Heart left ventricle (tissue), 16 donors: ENCODE measurements at places on chromosomes 7 and 10. TPM values are rescaled to one million over a fixed set of nuclear protein-coding genes. Genes with fewer than 3 reads are reported as not detected.

The TAS2R41 gene
- not detected for total RNA-seq

The PRPS1L1 gene
- total RNA-seq: not detected

The WNT8B gene
- not detected for total RNA-seq

The MSMB gene
- total RNA-seq: not detected

The MACROH2A2 gene
- 15.8 TPM for total RNA-seq

The CFAP69 gene
- 3.8 TPM for total RNA-seq

The LLCFC1 gene
- not detected for total RNA-seq

The TMEM270 gene
- not detected for total RNA-seq

The IFIT1B gene
- not detected for total RNA-seq

The ABCB1 gene
- 4.1 TPM for total RNA-seq

The DNAJC12 gene
- 3.5 TPM for total RNA-seq

- no peak for DNase-seq
Observed at GRCh38 chr10:35400595-35401268, 64.4 kb downstream of the CCNY start.

DNA sequence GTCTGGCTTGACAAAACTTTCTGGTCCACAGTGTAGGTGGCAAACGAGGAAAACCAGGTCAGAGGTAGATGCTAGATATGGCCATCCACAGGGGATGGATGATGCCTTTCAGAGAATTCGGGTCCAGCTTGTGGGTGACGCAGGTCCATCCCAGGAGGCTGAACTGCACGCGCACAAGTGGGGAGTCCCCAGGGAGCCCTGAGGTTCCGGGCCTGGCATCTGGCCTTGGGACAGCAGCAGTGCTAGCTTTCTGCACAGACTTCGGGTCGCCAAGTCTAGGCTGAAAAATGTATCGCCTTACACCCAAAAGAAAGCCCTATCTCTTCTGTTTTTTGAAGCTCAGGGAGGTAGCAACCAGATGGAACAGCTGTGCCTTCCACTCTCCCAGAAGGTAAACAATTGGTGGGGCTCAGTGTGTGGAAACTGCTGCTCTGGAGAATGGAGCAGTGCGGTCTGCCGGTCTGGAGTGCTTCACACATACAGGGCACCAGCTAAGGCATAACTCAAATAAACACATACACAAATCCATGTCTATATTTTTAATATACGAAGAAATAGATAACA is 119.3 kb upstream of the ACBD5 start:
- DNase-seq: no peak

DNA sequence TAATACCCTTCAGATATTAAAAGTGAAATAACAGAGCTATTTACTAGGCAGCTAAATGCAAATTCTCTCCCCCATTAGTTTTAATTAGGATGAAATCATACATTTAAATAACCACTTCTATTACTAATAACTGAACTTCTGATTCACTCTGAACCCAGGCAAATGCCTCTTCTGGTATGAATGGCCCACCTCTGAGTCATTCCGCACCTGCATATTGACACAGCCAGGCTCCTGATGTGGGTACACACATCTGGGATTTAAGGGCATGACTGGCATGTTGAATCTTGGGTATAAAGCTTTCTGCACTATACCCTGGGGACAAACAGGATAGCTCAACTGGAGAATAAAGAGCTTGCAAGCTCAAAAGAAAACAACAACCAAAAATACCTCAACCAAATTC is 140.9 kb downstream of the AUTS2 start:
- no peak for DNase-seq

DNA sequence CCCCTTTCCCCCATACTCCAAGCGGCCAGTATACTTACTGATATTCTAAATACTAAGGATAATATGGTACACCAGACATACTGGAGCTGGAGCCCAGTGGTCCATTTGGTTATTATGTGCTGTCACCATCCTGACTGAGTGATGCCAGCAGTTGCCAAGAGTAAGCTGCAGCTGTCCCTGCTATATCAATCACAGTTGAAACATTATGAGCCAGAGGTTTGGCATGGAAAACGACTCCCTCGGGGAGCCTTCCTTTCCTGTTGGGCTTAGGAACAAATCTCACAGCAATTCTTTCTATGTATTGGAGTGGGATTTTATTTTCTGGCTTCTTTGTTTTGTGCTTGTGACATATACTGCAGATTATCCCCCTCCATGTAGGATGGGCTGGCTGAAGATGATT is 32.6 kb downstream of the STRIP2 start:
- no peak for DNase-seq

GRCh38 chr7:531777-532176 is 12.1 kb upstream of the PDGFA start:
- DNase-seq: no peak

DNA sequence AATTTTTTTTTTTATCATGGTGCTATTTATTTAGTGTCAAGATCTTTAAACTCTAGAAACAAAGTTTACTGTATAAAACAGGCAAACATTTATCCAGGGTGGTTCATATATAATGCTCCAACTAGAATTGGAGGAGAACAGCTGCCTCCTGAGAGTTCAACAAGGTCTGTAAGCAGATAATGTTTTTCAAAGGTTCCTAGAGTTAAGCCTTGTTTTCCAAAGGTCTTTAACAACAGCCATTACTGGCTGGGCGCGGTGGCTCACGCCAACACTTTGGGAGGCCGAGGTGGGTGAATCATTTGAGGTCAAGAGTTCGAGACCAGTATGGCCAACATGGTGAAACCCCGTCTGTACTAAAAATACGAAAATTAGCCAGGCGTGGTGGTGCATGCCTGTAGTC is 316.7 kb downstream of the CCDC3 start:
- DNase-seq: no peak

DNA sequence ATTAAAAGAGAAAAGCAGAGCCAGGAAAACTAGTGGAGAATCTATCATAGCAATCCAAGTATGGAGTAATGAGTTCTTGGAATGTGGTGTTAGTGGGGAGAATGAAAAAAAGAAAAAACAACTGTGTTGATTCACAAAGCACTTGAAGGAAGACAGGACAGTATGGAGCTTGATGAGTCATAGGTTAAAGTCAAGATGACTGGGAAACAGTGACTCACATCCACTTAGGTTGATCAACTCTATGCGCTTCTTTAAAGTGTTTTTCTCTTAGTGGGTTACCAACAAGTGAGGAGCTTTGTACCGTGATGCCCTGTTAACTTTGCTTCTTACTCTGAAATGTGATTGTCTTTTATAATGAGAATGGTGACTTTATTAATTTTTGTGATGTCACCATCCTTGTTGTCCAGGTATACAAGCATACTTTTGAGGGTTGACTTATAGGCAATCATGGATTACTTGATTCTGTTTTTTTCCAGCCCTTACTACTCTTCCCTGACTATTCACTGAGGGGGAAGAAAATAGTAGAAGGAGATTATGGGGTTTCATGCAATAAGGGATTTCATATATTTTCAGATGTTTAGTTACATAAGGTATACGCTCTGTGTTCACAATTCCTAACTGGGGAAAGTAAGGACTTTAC is 32.1 kb upstream of the MDFIC start:
- no peak for DNase-seq

DNA sequence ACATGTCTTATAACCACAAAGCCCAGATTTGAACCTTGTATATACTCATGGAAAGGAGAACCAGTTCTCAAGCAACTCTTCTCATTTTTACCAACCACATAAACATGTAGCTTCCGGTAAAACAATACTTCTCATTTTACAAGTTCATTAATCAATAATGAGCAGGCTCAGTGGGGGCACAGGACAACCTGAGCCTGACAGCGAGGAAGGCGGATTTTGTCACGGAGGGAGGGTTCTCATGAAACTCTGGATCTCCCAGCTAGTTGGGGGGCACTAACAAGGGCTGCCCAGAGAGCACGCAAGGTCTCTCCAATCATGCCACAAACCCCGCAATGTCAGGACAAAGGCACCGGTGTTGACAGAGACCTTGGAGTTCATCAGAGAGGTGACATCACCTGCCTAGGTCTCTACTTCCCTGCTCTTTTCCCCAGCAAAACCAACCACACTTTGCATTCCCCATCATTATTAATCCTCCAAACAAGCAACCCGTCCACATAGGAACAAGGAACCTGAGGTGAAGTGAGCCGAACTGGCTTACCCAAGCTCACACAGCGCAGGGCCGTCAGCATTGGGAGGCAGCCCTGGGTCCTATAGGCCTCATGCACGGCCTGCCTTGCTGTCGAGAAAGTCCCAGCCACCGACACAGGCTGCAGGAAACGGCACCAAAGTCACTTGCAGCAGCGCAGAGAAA is 192.1 kb upstream of the KLF14 start:
- DNase-seq: no peak

- no peak for DNase-seq
Observed at GRCh38 chr7:28112012-28112411, 68.6 kb downstream of the JAZF1 start.

DNA sequence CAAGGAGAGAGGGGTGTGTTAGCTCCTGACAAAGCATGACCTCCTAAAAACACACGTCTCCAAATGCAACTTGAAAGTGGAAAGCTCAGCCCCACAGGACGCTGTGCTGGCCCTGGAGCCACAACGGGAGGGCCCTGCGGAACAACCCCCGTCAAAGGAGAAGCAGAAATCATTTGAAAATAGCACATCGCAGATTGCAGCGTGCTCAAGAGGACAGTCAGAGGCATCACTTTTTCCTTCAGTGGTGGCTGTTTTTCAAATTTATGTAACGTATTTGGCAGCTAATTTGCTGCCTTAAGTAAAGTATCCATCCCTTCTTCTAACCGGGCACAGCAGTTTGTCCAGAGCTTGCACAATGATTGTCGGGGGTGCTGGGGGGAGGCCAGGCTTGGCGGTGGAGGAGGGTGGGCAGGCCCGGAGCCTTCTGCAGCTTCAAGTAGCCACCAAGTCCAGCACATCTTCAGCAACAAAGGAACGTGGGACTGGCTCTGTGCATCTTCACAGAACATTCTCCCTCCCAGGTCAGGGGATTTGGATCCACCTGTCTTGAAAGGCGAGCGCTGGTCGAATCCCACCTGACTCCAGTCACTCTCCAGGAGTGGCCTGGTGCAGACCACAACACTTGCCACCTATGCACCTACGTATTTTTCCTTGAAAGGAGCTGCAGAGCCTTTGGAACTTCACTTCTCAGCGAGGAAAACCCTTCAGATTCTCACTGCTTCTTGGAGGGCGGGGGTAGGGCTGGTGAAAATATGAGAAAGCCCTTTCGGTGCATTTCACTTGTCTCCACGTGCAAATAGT is 346.3 kb downstream of the DNAJB6 start:
- DNase-seq: no peak

DNA sequence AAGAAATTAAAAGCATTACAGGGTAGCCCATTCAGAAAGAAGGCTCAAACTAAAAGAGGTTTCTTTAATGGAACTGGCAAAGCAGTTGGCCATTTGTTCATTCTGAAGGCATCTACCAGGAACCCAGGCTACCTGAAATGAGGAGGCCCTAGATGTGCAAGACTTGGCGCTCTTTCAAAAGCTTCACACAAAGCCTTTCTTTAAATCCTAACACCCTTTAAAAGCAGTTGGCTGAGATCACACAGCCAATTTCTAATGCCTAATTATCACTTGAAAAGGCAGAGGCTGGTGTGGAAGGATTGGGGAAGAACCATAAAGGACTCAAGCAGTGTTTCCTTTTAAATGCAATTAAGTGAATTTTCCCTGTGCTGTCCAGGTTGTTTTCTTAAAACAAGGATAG is 23.2 kb downstream of the PPP1R17 start:
- no peak for DNase-seq

GRCh38 chr7:55210176-55210575 is 155.0 kb upstream of the LANCL2 start:
- DNase-seq: no peak

DNA sequence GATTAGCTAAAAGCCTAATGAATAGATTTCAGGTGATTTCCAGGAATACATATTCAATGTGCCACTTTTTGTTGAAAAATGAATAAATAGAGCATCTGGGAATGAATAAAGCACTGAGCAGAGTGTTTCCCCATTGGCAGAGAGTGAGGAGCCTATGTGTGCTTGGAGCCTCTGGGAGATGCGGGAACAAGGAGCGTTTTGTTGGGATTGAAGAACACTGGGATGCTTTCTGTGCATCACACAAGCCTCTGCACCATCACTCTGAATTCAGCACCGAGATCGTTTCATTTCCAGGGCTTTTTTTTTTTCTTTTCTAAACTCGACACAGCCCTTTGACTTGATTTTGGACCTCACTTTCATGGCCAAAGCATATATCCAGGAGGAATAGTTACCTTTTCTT is 111.4 kb downstream of the BAMBI start:
- no peak for DNase-seq

DNA sequence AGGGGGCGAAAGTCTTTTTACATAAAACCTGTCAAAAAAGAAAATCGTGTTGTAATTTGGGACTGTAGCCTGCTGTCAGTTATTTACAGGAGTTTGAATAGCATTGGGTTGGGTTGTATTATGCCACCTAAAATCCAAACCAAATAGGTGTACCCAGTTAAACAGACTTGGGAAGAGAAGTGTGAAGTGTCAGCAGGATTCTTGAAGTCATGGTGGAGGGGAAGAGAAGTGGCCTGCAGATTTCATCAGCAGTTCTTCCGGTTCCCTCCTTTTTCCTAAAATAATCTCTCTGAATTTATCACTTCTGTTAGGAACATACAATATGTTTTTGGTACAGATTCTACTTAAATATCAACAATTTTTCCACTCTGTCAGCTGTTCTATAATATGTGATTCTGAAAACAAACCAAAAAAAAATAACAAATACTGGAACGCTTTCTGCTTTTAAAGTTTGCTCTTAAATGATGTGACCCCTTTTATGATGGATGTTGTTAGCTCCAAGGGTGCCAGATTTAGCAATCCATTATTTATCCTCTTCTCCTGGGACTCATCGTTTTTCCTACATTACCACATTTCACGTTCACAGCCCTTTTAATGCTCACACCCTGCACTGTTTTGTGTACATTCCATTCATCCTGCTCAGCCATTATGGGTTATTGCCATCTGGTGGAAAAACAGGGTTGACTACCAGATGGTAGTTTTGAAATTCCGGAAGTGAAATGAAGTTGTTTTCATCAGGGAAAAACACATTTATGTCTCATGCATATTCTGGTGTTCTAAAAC is 18.7 kb upstream of the ARHGAP12 start:
- DNase-seq: no peak

DNA sequence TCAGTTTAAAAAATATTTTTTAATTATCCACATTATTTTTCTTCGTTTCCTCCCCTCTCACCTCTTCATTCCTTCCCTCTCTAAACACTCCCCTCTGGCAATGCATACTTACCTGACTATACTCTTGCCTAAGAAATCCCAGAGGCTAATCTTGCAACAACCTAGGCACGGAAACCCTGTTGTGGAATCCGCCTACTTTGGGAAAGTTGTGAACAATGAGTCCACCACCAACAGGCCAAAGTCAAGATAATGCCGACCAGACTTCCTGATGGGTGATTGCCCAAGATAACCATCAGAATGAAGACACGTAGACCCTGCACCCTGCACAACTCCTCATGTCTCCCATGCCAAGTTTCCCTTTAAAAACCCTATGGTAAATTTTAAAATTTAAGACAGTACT is 521.5 kb downstream of the KIF20B start:
- no peak for DNase-seq
